ENCODE measurements at places on chromosomes 4 and X.
A peak's percentile ranks its signal among the peaks of the same experiment; 100 is the strongest.

DNA sequence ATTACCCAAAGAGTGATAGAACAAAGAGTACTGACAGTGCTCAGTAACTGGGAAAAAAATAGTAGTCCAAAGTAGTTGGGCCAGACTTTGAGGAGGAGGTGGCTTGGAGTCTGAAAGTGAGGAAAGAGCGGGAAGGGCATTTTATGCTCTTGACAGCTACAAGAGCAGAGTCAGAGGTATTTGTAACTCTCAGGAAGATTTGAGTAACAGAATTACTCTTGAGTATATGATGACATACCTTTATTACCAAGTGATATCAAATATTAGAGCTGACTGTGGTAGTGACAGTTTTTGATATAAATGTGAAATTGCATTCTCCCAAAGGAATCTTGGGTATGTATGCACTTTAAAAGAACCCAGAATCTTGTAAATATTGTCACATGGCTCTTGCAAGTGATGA, 2.2 kb downstream of the SLAIN2 start:
- DNase-seq, result no peak

DNA sequence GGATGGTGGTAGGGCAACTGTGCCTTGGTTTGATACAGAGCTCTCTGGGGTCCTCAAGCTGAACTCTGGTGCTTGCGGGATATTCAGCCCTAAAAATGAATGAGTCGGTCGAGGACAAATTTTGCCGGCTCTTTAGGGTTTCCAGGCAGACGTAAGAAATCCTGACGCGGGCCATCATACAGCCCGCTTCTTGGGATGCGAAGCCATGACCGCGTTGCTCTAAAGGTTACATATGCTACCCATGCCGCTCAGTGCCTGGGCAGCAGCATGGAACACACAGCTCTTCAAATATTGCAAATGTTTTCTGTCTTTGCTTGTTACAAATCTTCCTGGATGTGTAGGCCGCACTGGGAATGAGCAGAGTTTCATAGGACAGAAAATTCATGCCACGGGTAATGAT, 55.6 kb downstream of the NBDY start:
- DNase-seq, result no peak

DNA sequence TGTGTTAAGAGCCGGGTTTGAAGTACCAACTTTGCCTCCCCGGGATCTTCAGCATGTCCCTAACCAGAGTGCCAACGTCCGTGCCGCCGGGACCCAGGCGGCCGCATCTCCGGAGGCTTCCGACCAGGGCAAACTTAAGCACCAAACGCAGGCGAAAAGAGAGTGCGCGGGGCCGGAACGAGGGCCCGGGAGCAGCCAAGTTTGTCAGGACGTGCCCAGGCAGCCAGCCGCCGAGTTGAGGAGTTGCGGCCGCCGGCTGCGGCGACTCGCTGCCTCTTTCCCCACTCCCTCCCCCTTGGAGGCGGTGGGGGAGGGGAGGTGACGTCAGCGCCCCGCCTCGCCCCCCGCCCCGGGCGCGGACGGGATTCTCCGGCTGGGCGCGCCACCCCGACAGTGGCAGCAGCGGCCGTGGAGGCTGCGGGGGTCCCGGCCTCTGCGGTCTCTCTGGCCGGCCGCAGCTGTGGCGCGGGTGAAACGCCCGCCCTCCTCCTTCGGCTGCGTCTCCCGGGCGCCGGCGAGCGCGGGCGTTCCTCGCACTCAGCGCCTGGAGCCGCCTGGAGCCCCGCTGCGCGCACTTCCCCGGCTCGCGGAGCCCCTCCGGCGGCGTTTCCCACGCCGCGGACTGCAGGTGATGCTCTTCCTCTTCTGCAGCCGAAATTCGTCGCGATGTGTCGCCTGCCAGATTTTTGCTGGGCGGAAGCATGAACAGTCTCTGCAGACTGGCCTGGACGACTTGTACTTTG, 2.9 kb upstream of the FAT1 start:
- peak; percentile 93 for DNase-seq

DNA sequence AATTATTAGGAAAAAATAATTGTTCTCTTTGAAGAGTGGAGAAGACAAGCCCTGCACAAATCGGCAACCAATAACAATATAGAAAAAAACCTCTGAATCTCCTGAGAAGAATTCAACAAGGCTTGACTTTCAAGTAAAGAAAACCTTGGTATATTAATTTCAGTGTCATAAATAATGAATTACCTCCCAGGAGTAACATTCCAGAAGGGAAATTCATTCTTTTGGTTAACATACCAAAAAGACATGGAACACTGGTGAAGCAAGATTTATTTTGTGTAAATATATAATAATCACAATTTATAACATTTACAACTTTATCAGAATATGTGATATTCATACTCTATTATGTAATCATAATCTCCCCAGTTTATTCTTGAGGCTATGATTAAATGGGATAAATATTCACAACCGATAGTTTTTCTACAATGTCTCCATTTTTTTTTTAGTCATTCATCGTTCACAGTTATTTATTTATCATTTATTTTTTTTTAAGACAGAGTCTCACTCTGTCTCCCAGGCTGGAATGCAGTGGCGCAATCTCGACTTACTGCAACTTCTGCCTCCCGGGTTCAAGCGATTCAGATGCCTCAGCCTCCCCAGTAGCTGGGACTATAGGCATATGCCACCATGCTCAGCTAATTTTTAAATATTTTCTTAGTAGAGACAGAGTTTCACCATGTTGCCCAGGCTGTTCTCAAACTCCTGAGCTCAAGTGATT, 53.0 kb upstream of the RPS6KA6 start:
- no peak for DNase-seq

GRCh38 chr4:123096038-123096437, 173.6 kb upstream of the NUDT6 start:
- no peak for DNase-seq

DNA sequence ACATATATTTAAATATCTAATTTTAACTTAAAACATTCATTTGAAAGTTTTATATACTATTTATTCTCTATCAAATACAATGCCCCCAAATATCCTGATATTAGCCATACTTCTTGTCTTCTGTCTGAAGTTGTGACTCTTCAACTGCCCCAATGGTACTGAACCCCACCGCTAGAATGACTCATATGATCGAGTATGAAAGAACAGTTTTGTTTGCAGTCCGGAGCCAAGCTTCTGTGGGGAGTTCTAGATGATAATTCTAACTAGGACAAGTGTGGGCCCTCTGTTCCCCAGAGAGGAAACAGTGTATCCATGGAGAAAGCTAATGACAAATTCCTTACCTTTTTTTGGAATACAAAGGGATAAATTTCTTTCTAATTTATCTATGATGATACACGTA, 24.7 kb upstream of the CT47A1 start:
- DNase-seq, result no peak

DNA sequence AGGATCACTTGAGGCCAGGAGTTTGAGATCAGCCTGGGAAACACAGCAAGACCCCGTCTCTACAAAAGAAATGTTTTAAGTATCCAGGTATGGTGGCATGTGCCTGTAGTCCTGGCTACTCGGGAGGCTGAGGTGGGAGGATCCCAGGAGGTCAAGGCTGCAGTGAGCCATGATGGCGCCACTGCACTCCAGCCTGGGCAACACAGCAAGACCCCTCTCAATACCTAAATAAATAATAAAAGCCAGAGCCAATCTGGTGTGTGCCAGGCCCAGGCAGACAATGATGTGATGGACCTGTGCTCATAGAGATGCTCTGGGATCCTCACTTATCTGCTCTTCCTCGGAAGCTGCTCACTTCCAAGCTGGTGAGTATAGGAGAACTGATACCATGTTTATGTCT, 18.2 kb upstream of the SASH3 start:
- DNase-seq, result no peak

GRCh38 chrX:22351966-22352365, 79.3 kb downstream of the CBLL2 start:
- no peak for DNase-seq

DNA sequence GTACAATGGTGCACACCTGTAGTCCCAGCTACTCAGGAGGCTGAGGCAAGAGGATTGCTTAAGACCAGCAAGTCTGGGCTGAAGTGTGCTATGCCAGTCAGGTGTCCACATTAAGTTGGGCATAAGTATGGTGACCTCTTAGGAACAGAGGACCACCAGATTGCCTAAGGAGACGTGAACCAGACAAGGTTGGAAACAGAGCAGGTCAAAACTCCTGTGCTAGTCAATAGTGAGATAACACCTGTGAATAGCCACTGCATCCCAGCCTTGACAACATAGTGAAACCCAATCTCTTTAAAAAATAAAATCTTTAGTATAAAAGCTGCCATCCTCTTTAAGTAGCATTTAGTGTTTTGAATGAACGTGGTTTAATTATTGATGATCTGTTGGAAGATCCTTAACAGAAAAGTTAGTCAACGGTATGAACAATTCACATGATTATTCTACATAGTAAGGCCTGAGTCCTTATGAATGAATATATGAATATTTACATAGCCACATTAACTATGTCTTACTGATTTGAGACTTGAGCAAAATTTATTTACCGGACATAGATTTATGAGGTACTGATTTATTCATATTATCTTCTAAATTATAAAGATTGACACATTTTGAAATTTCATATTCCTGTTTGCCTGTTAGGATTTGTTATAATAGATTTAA, 63.2 kb downstream of the UBE2K start:
- no peak for DNase-seq

DNA sequence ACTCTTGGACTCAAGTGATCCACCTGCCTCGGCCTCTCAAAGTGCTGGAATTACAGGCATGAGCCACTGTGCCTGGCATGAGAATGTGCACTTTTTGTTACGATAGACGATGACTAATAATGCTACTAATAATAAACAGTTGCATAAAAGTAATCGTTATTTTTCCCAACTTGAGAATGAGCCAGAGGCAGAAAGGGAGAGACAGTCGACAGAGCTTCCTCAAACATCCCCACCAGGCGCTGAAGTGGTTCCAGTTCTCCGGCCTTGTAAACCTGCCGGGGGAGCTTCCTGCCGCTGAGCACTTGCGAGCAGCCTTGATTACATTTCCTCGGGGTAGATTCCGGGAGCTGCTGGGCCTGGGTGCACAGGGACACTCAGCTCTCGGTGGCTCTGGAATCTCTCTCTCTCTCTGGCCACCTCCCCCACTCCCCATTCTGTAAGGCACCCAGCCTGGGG, 8.9 kb upstream of the HTRA3 start:
- peak; percentile 92 for DNase-seq

DNA sequence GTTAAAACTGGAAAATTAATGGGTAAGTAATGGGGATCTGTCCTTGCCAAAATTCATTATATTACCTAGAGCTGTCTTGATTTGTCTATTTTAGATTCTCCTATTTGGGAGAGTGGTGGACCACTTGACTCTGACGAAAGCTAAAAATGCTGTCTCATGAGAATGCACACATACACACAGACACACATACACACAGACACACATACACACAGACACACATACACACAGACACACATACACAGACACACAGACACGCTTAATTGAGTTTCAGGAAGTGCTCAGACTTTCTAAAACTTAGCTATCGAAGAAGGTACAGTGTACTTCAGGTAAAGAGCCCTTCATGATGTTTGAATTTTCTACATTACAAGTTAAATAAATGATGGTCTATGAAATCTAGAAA, 279.5 kb downstream of the ANKRD50 start:
- no peak for DNase-seq

- DNase-seq, result no peak
These were observed 725.5 kb downstream of the TRIML1 start for GRCh38 chr4:188864741-188865140.

DNA sequence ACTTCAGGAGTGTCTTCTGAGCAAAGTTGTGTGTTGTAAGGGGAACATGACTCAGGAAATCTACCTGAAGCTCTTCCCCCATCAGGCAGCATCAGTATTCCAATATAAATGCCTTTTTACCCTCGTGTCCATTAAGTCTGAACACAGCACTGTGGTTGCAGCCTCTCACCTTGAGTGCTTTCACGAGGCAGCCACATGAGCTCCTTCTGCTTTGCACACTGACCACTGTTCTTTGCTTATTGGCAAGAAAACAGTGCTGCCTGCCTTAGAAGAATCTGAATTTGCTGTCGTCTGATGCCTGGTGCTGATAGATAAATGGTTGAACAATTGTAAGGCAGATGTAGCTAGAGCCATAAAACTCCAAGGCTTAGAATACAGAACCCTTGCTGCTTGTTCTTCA, 139.6 kb upstream of the WDR1 start:
- DNase-seq, result no peak

GRCh38 chr4:183182873-183183725, 84.0 kb downstream of the WWC2 start:
- DNase-seq, result peak; percentile 92
